ENCODE measurements at places on chromosomes 13 and 19.

GRCh38 chr19:4910594-4911281, 1.4 kb downstream of the UHRF1 start:
- DNase-seq, result no peak

DNA sequence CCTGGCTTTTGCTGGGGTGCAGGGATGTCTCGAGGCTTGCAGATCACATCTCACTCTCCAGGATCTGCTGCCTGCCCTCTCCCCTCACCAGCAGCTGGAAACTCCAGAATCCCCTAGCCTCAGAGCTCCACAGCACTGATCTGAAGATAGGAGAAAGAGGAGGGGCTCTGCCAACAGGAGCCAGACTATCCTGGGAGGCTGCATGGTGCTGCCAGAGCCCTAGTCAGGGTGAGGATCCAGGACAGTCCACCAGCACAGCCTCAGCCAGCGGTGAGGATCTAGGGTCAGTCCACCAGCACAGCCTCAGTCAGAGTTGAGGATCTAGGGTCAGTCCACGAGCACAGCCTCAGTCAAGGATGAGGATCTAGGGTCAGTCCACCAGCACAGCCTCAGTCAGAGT, 65.2 kb downstream of the RAB20 start:
- DNase-seq, result no peak

DNA sequence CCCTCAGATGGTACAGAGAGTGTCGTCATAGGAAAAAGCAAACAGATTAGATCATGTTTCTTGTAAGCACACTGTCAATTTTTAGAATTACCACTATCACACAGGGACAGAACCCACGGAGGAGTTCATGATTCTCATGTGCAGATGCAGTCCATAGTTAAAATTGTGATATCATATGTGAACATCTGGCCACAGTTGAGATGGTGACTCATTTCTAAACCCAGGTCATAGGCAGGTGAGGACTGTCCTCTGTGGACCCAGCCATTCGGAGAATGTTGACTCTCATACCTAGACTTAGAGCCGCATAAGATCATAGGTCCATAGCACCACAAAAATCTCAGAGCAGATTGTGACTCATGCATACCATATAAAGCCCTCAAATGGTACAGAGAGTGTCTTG, 17.8 kb upstream of the ZNF730 start:
- DNase-seq, result no peak

- DNase-seq, result no peak
Observed at GRCh38 chr19:4385291-4386040, 14.9 kb downstream of the SH3GL1 start.

GRCh38 chr13:35818633-35819067, 312.5 kb downstream of the DCLK1 start:
- no peak for DNase-seq

Data from stimulated activated CD4-positive, alpha-beta T cell treated with anti-CD3 and anti-CD28 coated beads, Interleukin-12 subunit alpha, Interleukin-12 subunit beta, amount 100 ng/mL, for 4 hours (primary cell).